ENCODE measurements at places on chromosomes 16 and 17. TPM values are rescaled to one million over a fixed set of nuclear protein-coding genes. Genes with fewer than 3 reads are reported as not detected.

DNA sequence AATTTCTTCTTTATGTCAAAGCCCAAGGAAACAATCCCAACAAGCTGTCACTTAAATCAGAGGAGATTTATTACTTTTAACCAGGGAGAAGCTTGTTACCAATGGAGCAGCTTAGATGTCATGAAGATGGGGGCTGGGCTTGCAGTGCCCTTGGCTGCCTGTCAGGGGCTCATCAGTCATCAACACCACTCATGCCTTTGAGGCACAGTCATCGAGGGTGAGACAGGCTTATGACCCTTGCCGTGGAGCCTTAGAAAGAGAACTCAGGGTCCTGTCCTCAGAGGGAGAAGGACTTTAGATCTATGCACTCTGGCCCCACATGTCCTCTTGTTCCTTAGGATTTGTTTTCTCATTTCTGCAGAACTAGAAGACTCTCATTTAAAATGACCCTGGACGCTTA is 318.3 kb downstream of the CBLN1 start:
- H3K27me3 ChIP-seq: no peaks in the 10 kb centered on the region
- no peak overlapping the region for H3K4me3 ChIP-seq
- no peaks in the 10 kb centered on the region for H3K36me3 ChIP-seq
- H3K27ac ChIP-seq: no peak overlapping the region
- DNase-seq: no peak
- no peaks in the 10 kb centered on the region for H3K4me1 ChIP-seq

DNA sequence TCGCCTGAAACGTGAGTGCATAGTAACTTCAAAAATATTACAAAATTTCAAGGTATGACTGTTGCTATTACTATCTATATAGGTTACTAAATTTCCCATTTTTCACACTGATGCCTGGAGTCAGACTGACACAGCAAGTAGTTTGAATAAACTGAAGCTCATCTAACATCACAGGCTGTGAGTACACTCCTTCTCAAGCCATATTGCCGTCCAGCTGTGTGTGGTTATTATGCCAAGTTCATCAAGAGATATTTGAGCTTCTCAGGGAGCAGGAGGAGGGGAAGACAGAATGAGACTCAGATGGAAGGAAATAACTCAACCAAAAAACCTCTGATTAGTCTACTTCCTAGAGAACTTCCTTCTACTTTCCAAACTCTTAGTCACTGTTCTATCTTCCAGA is 473.9 kb downstream of the TOX3 start:
- no peak overlapping the region for H3K27ac ChIP-seq
- H3K27me3 ChIP-seq: no peaks in the 10 kb centered on the region
- H3K4me1 ChIP-seq: no peaks in the 10 kb centered on the region
- H3K4me3 ChIP-seq: no peak overlapping the region

Gene NEUROD2
- total RNA-seq: not detected

GRCh38 chr17:62797959-62798358 is 10.2 kb downstream of the MARCHF10 start:
- H3K4me1 ChIP-seq: no peaks in the 10 kb centered on the region
- DNase-seq: no peak
- H3K27ac ChIP-seq: no peak overlapping the region

- peaks cover 40% of the 10 kb centered on the region for H3K4me1 ChIP-seq
- H3K27me3 ChIP-seq: no peaks in the 10 kb centered on the region
- DNase-seq: no peak
- H3K36me3 ChIP-seq: no peaks in the 10 kb centered on the region
- no peak overlapping the region for H3K4me3 ChIP-seq
These were observed 1.7 kb upstream of the PRKCB start for GRCh38 chr16:23833960-23834685.
